T-helper 17 cell (primary cell): ENCODE measurements at places on chromosomes 2 and 18.

- no peak for DNase-seq
These were observed 718 bp upstream of the TNP1 start for GRCh38 chr2:216860426-216861137.

- no peak for DNase-seq
These were observed 15.6 kb upstream of the ASAP2 start for GRCh38 chr2:9191041-9191481.

GRCh38 chr2:235960011-235960715 is 208.0 kb downstream of the GBX2 start:
- no peak for DNase-seq

GRCh38 chr2:112751451-112752197 is 12.8 kb downstream of the CKAP2L start:
- no peak for DNase-seq

DNA sequence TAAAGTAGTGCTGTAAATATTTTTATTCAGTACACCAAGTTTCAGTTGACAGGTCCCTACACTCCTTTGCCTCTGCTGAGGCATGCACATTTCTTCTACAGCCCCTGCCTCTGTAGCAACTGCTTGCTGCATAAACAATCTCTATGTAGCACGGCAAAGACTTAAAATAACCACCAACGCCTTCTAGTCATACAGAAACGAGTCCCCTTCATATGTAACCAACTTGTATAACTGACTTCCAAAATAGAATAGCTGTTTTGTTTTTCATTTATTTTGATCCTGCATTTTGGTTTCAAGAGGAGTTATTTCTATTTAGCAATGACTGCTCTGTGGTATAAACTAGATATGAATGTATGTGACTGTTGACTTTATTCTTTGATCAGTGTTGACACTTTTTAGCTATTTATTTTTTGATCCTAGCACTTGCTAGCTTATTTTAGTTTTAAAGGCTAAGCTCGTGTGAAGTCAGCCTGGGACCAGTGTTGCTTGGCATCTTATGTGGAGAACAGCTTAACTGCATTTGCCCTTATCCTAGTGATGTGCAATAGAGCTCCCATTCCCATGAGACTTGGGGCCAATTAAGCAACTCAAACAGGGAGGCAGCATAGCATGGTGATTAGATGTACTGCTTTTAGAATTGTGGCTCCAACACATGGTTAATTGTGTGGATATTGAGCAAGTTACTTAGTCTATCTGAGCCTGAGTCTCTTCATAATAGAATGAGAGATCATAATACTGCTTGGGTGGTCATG is 79.6 kb downstream of the HRH4 start:
- no peak for DNase-seq

DNA sequence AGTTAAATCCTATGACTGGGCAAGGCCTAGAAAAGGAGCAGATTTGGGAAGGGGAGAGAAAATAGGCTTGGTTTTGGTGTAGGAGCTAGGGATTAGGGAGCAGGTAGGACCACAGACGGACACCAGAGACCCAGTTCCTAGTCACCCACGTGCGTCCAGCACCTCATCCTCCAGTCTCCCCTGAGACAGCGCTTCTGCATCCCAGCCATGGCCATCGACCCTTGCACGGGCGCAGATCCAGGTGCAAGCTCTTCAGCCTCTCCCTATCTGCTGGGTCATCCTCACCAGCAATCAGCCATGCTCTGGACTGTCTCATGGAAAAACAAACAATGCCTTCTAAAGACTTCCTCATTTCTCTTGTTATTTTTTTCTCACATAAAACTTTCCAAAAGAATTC is 246.8 kb upstream of the RAB6C start:
- DNase-seq: no peak

DNA sequence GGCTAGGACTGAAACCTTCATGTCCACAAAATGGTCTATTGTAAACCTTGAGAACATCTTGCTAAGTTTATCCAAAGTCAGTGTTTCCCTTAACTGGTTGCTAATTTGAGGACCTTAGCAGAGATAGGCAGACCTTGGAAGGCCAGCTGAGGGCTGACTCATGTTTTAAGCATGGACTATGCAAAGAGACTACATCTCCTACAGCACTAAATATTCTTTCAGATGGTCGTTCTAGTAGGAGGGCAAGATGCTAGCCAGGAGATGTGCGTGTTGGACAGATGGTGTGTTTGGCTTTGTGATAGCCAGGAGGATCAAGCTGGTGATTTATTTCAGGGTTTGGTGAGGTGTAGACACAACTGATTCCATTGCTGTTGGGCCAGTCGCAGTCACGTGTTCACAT is 75.8 kb downstream of the NRP2 start:
- DNase-seq: no peak
